AG09309 (cell line): ENCODE measurements at places on chromosomes 11 and 22.

- peak; percentile 10 for DNase-seq
Observed at GRCh38 chr11:105862736-105863367, 159.2 kb downstream of the MSANTD4 start.

- DNase-seq, result no peak
Observed at GRCh38 chr22:38570779-38571364, 889 bp upstream of the DMC1 start.

GRCh38 chr11:103920449-103920848, 116.0 kb upstream of the DDI1 start:
- DNase-seq, result no peak

DNA sequence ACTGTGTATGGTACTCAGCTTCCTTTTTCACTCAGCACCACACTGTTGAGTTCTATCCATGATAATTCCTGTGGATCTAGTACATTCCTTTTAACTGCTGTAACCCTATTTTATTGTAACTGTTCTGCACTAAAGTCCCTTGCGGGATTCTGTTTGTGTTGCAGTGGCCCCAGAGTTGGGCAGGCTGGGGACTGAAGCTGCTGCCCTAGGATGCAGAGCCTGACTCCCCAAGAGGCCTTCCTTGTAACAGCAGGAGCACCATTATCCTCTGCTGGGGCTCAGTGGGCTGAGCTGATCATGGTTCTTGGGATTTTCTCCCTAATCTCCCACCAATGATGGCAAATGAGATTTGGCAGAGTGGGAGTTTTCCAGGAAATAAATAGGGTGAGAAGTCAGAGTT, 77.7 kb downstream of the CABIN1 start:
- peak; percentile 4 for DNase-seq

GRCh38 chr11:66473608-66474515, 6.4 kb upstream of the DPP3 start:
- no peak for DNase-seq

- DNase-seq, result no peak
Observed at GRCh38 chr11:89181111-89181510, 3.4 kb downstream of the TYR start.

DNA sequence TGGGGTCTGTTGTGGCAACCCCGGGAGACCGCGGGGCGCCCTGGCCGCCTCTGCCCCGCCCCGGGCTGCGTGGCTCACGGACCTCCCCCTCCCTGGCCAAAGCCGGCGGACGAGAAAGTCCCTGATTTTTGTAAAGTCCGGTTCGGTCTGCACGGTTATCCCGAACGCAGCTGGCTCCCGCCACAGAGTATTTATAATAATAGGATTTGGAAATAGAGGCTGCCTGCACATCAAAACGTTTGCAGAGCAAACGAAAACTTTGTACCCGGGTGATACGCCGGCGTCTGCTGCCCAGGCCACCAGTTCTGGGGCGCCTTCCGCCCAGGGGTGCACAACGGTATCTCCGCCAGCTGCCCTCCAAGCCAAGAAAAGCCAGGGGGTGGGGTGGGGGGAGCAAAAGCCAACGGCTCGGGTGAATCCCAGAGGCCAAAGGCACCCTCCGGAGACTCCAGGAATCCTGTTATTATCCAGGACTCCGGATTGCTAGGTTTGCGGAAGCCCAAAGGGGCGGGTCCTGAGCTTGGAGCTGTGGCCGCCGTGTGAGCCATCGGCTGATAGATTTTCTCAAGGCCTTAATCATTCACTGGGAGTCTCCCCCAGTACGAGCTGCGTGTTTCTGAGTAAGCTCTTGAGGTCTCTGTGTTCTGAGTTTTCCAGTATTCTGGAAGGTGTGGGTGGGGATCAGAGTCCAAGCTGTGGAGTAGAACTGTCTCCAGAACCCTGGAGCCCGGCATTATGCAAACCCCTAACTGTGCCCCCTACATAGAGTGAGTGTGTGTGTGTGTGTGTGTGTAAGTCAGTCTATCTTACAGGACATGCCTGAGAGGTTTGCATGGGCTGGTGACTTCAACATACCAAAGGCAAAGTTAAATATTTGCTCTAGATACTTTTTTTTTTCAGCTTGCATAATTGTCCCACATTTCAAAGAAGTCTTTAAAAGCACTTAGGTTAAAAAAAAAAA, 673 bp upstream of the SHANK2 start:
- peak; percentile 27 for DNase-seq

GRCh38 chr11:120028897-120029258, 109.0 kb downstream of the TRIM29 start:
- no peak for DNase-seq

DNA sequence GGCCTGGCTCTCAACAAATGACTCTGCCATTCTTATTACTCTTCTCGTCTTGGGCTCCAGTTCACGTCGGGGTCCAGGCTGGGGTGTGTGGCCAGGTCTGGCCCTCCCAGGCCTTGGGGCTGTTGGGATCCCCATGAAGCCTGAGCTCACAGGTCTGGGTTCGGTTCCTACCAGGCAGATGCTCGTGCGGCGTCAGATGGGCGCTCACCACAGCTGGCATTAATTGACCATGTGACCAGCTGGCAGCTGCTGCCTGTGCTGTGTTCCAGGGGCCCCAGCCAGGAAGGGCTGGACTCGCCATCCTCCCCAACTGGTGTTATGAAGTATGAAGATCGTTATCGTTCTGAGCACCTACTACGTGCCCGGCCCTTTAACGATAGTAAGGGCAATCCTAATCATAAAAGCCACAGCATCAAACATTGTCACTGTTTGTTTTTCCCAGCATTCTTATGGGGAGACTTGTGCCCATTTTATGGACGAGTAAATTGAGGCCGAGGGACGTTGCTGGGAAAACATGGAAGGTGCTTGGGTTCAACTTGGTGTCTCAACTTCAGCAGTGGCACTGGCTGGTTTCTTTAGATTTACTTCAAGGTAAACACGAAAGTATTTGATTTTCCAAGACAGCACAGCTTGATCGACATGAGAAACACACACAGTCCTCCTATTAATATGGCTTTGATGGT, 26.8 kb upstream of the CACNG2 start:
- no peak for DNase-seq

GRCh38 chr22:40107851-40108378, 69.8 kb upstream of the TNRC6B start:
- peak; percentile 16 for DNase-seq

GRCh38 chr11:5348551-5349194, 2.6 kb upstream of the OR51B6 start:
- no peak for DNase-seq

GRCh38 chr22:39205344-39206021, 39.3 kb downstream of the PDGFB start:
- no peak for DNase-seq

GRCh38 chr11:70031631-70032469, 46.3 kb upstream of the ANO1 start:
- DNase-seq, result no peak

GRCh38 chr11:20066783-20067156, 93.5 kb downstream of the DBX1 start:
- DNase-seq, result no peak

DNA sequence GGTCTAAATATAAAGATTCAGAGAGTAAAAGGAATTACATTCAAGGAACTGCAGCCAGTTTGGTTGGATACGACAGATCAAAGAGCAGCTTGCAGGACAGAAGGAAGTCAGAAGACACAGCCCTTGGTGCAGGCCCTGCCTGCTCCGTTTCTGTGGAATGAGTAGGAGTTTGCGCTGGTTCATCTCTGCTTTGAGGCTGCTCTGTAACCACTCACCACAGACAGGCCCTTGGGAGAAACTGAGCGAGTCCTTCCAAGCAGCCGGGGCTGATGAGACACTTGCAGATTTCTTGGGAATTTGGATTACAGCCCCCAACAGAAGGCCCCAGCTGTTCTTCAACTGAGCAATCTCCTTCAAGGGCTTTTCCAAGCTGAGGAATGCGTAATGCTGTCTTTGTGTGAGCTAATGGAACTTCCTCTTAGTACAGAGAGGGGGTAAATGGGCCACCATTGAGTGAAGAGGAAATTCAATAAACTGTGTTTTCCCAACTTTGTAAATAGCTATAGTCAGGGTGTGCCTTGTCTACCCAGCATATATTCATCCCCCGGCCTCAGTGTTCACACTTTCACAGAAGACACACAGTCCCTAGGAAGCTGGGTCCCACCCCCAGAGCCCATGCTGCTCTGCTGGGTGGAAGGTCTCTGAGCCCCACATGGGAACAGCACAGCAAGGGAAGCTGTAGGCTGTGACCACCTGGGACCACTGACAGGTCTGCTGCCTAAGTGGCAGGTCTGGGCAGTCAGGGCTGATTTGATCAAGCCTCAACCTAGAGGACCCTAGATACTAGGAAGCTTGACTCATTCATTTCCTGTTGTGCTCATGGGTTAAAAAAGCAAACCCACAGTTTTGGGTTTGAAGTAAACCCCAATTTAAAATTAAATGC, 16.6 kb downstream of the IL10RA start:
- no peak for DNase-seq

DNA sequence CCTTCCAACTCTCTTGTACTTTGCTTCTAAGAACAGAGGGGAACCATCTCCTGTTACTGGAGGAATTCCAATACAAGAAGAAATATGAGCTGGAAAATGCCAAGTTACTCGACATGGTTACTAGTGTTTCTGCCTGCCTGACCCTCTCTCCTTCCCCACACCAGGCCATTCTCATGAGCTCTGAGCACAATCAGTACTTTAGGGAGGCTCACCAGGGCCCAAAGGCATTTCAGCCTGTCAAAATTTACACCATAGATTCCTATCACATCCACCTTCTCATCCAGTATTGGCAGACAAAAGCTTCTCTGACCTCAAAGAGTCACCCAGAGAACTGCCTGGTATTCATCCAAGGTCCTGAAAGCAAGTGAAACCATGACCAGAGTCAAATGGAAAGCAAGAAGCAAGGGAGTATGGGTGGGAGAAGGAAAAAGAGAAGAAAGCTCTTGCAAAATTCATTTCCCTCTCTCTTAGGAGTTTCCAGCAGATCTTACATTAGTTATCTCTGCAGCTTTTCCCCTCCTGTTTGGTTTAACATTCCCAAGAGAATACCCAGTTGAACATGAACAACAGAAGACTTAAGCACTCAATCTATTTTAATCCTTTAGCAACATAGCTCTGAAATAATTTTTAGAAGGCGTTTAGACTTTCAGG, 58.7 kb upstream of the NCAM1 start:
- DNase-seq, result no peak

DNA sequence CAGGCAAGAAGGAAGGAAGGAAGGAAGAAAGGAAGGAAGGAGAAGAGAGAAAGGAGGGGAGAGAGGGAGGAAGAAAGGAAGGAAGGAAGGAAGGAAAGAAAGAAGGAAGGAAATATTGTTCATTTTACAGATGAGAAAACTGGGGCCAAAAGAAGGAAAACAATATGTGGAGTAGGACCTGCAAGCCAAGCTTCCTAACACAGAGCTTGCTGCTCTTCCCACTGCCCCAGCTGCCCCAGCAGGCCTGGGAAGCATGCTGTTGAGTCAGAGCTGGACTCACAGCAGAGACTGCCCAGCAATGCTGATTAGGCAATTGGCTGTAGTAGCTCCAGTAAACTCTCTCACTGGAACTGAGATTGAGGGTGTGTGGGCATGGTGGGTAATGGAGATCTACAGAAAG, 42.6 kb upstream of the SMCO4 start:
- peak; percentile 68 for DNase-seq

DNA sequence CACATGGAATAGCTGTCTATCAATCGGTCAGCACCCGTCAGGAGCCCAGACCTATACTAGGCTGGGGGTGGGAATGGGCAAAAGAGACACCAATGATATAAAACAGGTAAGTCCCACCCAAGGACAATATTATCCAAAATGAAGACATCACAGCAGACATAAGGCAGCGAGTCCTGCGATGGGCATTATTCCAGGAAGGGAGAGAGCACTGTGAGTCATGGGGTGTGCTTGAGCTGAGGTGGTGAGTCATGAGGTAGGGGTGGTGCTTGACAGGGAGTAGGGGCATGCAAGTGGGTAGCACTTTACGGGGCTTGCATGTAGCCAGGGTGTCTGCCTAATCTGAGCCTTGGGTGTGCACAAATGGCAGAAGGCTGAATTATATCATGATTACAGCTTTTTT, 605.0 kb upstream of the CADM1 start:
- DNase-seq, result no peak
